ENCODE measurements at places on chromosomes 4 and X. TPM values are rescaled to one million over a fixed set of nuclear protein-coding genes. Genes with fewer than 3 reads are reported as not detected.

- no peak for DNase-seq
These were observed 32.1 kb downstream of the CDX4 start for GRCh38 chrX:73478961-73479360.

DNA sequence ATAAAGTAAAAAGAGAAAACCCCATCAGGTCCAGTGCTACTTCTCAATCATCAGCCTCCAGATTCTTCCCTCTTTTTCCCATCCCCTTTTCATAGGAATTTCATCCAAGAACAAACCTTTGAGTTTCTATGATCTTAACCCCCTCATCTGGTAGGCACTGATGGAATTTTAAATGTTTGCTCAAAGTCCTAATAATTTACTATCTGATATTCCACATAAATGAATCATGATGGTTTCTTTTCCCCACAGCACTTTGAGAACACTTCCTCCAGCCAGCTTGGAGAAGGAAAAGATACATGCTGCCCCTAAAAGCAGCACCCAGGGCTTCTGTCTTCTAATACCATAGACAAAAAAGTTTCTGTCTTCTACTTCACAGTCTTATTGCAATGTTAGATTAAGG lies 19.4 kb upstream of the KLHL8 start:
- no peak for DNase-seq

- DNase-seq: no peak
These were observed at the start of gene ENPP6 for GRCh38 chr4:184217634-184218033. TSS of gene ENPP6 (minus strand) at chr4:184217873. CDS start at chr4:184217819, 54 bp downstream.

DNA sequence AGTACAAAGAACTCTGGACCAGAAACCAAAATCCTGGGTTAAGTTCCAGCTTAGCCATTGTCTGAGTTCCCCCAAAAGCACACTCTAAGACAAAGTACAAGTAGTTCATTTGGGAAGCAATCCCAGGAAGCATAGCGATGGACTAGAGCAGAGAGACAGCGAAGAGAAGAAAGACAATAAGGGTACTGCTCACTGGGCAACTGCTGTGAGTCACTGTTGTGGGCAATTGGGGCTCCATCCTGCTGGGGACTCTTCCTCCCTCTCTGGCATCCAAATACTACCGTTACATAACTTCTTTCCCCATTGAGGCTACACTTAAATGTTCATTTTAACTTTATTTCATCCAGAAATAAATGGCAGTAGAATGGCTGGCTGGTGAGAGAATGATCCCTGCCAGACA lies 14.1 kb downstream of the SRPX start:
- DNase-seq: no peak

DNA sequence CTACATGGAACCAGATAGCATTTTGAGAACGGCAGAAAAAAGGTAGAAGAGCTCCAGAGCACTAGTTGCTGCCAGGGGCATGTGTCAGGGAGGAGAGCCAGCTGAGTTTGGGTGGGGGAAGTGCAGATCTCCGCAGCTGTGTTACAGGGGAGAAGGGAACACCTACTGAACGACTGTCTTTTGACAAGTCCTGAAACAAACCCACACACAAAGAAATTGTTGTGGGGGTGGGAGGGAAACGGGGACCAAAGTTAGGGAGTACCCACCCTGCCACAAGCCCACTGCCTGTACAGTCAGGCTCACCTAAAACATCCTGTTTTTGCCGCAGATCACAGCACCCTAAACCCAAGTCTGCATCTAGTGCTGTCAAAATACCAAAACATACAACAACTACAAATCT lies 55.5 kb downstream of the LEF1 start:
- DNase-seq: peak; percentile 27

The CACNA1F gene
- 0.13 TPM for polyA plus RNA-seq

DNA sequence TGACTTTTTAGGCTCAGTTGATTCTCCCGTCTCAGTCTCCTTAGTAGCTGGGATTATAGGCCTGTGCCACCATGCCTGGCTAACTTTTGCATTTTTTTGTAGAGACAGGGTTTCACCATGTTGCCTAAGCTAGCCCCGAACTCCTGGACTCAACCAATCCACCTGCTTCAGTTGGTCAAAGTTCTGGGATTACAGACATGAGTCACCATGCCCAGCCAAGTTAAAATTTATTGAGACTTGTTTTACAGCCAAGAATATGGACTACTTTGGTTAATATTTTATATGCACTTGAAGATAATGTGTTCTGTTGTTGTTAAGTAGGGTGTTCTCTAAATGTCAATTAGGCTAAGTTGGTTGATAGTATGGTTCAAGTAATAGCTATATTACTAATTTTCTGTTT lies 58.7 kb downstream of the CYTL1 start:
- DNase-seq: no peak

GRCh38 chrX:23900220-23900797 lies 7.4 kb downstream of the APOO start:
- DNase-seq: peak; percentile 21

DNA sequence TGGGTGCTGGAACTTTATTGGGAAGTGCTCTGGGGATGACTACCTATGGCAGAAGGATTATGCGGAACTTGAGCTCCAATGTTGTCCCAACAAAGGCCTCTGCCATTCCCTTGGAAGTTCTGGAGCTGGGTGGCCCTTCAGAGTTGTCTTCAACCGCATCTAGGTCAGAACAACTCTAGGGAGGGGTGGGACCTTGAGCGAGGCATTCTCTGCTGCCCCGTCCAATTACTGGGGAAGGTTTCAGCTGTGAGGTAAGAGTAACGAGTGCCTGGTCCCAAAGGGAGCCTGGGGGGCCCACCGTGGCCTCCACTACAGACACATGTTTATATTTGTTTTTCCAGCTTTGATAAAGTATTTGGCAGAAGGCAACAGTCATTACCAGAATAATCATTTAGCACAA lies 79.4 kb downstream of the MAOA start:
- no peak for DNase-seq

DNA sequence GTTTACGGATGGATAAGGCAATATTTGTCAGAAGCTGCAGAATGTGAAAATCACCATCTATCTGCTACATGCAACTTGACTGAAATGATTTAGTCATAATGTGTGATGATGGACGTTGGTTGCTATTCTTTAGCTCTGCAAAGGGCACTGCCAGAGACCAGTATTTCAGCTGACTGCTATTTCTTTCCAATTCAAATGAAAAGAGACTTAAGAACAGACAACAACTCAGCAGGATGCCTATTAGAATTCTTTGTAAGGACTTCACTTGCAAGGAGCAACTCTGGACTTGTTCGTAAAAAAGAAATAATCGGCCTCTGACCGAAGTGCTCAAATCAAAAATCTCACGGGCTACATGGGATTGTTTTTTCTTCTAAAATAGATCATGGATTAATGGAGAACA lies 262.7 kb downstream of the DHX15 start:
- DNase-seq: no peak
